ENCODE measurements at places on chromosomes 6 and 20. TPM values are rescaled to one million over a fixed set of nuclear protein-coding genes. Genes with fewer than 3 reads are reported as not detected.

The TNF gene
- total RNA-seq = 46.5 TPM

The BPIFB1 gene
- not detected for total RNA-seq

The CCN6 gene
- total RNA-seq = not detected

The SLC22A16 gene
- not detected for total RNA-seq

- H3K36me3 ChIP-seq = no peaks in the 10 kb centered on the region
- DNase-seq = no peak
Observed at GRCh38 chr6:93373445-93373844, 45.9 kb downstream of the EPHA7 start.

DNA sequence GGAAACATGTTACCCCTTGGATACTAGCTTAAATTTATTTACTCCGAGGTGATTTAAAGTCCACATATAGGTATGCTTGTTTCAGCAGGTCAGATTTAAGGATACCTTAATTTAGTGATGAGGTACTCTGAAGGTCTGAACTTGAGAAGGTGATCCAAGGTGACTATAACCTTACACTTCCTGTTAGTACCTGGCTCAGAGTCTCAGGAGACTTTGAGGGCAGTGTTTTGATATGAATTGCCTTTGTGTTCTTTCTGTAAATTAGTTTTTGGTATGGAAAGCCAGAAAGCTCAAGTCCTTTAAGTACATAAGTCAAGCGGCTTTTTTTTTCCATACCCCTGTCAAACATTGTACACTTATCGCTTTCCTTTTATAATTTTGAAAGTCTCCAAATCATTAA lies 489.0 kb downstream of the CDKAL1 start:
- DNase-seq = no peak
- no peaks in the 10 kb centered on the region for H3K27me3 ChIP-seq
- H3K27ac ChIP-seq = no peak overlapping the region

DNA sequence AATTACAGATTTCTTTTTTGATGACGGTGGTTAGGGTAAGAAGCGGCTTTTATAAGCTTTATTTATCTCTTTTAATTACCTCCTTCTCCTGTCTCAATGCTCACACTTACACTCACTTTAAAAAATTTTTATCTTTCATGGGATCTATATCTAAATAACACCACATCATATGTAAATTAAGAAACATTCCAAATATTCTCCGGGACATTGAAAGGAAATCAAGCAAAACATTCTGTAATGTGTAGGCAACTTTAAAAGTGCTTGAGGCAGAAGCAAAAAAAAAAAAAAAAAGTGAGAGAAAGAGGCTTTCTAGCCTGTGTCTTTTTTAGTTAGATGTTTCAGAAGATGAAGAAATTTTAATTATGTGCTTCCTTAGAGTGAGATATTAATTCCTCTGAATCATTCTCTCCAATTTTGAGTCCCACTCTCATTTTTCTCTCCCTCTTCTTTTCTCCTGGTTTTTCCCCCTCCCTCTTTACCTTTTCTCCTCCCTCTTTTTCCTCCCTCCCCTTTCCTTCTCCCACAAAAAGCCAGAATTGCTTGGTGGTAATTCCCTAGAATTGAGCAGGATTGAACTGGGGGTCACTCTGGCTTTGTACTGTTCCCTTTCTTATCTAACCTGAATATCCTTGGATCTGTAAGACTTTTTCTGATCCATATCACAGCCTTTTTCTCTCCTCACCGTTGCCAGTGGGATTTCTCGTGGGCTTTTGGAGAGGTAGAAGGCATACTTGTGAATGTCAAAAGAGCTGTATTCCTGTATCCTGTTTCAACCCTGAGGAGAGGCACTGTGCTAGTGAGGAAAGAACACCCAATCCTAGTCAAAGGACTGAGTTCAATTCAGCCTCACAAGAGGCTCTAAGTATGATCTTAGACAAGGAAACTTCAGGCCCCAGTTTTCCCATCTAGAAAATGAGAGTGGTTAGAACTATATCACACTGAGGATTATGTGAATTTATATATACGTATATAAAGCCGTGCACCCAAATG lies 30.4 kb downstream of the KCNQ5 start:
- no peaks in the 10 kb centered on the region for H3K27me3 ChIP-seq
- no peak overlapping the region for H3K4me3 ChIP-seq
- no peak for DNase-seq
- no peak overlapping the region for H3K27ac ChIP-seq

DNA sequence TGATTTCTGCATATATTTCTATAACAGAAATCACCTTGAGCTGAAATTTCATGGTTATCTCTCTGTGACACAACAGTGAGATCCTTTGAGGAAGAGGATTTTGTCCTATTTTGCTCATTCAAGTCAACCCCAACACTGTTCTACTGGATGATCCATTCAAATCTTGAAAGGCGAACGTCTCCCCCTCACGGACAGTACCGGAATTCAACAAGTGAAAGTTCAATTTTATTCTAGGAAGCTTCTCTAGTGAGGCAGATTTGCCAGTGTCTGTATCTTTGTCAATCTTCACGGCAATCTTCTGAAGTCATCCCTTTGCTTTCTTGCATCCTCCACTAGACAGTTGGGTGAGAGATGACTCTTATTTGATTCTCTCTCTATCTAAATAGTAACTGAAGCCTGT lies 91.7 kb upstream of the PDE7B start:
- no peaks in the 10 kb centered on the region for H3K4me1 ChIP-seq
- H3K36me3 ChIP-seq = no peaks in the 10 kb centered on the region
- DNase-seq = no peak
- H3K27me3 ChIP-seq = no peaks in the 10 kb centered on the region

- H3K36me3 ChIP-seq = peaks cover 39% of the 10 kb centered on the region
- no peaks in the 10 kb centered on the region for H3K27me3 ChIP-seq
- H3K4me1 ChIP-seq = peaks cover 63% of the 10 kb centered on the region
- H3K4me3 ChIP-seq = peak overlapping the region; percentile 82
- peak overlapping the region; percentile 95 for H3K27ac ChIP-seq
Observed at GRCh38 chr6:4017834-4018170, 61.1 kb downstream of the FAM217A start.

Measured in activated CD4-positive, alpha-beta T cell treated with anti-CD3 and anti-CD28 coated beads, Interleukin-2, amount 10 ng/mL, durations not matched to agents 7 days and 5 days (primary cell).